HT1080 (cell line): ENCODE measurements at places on chromosomes 13 and 19. TPM values are rescaled to one million over a fixed set of nuclear protein-coding genes. Genes with fewer than 3 reads are reported as not detected.
A peak's percentile ranks its signal among the peaks of the same experiment; 100 is the strongest.

Gene TJP3
- total RNA-seq, result 0.03 TPM in 1 of 2 replicates, not detected in the other

Gene SKA3
- 34.5 and 46.0 TPM in 2 replicates for total RNA-seq

Gene ZNF763
- total RNA-seq, result not detected in 2 replicates

Gene ADAMTSL5
- 4.0 and 5.5 TPM in 2 replicates for total RNA-seq

Gene FBN3
- not detected in 2 replicates for total RNA-seq

Gene IL12RB1
- 0.13 and 1.0 TPM in 2 replicates for total RNA-seq

GRCh38 chr13:100334214-100334613 is 245.3 kb downstream of the PCCA start:
- DNase-seq, result no peak

- DNase-seq, result no peak
Observed at GRCh38 chr19:46839752-46840497, 10.7 kb downstream of the AP2S1 start.

- peak; percentile 55 for DNase-seq
Observed at GRCh38 chr19:47176071-47176626, 45.5 kb downstream of the SAE1 start.

- no peak for DNase-seq
Observed at GRCh38 chr19:1066748-1067340, at the start of gene ARHGAP45. Gene ARHGAP45 (plus strand): TSS chr19:1067167. CDS start chr19:1067406, 239 bp downstream.

DNA sequence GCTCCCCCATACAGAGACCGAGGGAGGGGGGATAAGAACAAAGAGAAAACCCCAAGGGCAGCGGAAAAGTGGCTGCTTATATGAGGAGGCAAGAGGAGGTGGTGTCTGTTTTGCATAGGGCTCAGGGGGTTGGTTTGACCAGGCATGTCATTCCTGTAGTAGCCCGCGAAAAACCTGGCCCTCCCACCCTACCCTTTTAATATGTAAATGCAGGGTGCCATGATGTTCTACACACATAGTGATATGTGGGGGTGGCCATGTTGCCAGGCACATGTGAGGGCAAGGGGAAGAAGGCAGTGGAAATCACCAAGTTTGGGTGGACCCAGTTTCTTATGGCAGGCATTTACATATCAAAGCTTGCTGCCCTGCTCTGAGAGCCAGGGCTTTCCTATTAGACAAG is 203.5 kb upstream of the UBL3 start:
- DNase-seq, result no peak

- no peak for DNase-seq
Observed at GRCh38 chr19:30883071-30883470, 466.2 kb downstream of the TSHZ3 start.

DNA sequence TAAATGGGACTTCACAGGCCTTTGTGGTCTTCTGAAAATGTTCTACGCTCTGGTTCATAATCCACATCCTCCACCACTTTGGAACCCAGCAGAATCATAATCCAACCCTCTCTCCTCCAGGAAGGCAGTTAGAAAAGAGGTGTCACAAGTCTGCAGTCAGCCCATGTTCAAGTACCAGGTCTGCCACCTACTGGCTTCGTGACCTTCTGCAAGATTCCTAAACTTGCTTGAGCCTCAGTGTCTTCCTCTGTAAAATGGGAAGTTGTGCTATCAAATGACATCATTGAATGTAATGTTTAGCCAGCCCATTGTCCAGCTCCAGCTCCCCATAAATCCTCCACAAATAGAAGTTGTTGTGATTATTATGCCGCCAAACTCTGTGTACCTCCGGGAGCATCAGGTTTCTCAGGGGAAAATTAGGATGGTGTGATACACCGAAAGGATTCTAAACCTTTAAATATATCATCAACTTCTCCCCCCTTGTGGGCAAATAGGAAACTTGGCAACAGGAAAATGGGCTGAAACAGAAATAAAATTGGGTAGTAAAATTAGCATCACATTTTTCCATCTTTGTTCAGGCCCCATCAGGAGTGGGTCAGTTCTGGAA is 109.7 kb downstream of the NUFIP1 start:
- DNase-seq, result peak; percentile 63

DNA sequence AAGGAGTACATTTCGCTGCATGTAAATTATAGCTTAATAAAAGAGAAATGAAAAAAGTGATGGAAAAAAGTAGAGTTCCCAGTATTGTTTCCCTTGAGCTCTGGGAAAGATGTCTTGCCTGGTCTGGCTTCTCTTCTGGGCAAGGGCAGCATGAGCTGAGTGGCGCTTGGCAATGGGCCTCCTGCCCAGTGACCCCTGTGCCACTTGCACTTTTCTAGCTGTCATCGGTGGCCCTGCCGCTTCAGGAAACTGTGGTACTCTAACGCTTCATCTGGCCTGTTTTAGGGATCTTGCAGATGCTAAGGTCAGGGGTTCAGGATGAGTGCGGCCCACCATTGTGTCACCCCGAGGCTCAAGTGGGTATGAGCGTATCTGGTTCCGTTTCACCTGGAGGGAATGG is 161.4 kb downstream of the MTUS2 start:
- no peak for DNase-seq

DNA sequence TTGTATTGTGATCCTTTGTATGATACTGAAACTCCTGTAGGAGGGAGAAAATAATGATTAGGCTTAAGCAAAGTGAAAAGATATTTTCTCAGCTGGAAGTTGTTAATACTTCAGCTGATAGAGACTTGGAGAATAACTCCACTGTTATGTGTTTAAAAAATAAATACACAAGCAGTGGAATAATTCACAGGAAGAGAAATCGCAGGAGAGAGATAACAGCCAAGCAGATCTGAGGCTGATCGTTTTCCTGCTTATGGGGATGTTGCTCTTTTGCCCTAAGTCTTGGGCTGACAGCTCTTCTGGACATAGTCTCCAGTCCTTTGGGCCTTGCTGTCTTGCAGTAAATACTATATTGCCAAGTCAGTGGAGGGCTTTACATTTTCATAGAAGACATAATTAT is 93.3 kb downstream of the OLFM4 start:
- DNase-seq, result no peak

DNA sequence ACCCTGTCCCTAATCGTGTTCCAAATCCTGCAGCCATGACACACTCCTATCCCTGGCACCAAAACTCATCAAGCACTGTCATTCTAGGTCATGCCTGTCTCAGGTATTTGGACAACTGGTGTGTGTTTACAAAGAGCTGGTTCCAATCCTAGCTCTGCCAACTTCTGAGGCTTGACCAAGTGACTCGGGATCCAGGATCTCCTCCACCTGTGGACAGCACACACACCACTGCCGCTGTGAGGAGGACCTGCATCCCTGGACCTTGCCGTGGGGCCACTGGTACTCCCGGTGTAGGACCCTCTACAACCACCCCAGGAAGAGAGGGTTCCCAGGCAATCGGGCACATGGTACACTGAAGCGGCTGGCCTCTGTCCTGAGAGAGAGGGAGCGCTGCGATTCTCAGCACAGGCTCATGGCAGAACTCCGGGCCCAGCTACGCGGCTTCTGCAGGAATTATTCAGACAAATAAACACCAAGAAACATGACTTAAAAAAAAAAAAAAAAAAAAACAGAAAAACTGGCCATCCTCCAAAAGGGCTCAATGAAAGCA is 20.4 kb downstream of the MLLT1 start:
- DNase-seq, result no peak

- no peak for DNase-seq
Observed at GRCh38 chr19:12636631-12637030, 25.9 kb downstream of the ZNF791 start.

- peak; percentile 60 for DNase-seq
Observed at GRCh38 chr19:33430674-33431277, 57.3 kb downstream of the CEBPG start.
